ENCODE measurements at places on chromosomes 16 and 17.

GRCh38 chr16:3094289-3095027 is 4.6 kb downstream of the ZSCAN10 start:
- no peak for DNase-seq

DNA sequence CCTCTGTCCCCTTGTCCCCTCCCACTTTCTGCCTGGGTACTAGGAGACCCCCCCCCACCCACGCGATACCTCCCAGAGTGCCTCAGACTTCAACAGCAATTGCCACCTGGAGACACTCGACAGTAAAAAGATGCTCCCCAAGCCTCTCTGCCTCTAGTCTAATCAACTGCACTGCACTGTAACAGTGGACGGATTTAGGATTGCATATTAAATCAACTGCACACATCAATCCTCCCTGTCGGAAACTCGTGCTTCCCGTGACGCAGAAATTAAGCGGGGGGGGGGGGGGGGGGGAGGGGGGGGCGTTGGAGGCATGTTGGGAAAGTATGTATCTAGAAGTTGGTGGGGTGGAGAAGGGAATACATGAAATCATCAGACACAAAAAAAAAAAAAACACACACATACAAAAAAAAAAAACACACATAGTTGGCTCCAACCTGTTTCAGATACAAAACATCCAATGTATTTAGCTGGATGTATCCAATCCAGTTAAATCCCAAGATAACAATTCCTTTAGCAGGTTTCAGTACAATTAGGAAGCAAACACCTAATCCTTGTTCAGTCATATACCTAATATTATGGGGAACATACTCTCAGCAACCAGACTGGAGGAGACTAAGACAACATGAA is 29.7 kb downstream of the FAM222B start:
- DNase-seq: no peak

DNA sequence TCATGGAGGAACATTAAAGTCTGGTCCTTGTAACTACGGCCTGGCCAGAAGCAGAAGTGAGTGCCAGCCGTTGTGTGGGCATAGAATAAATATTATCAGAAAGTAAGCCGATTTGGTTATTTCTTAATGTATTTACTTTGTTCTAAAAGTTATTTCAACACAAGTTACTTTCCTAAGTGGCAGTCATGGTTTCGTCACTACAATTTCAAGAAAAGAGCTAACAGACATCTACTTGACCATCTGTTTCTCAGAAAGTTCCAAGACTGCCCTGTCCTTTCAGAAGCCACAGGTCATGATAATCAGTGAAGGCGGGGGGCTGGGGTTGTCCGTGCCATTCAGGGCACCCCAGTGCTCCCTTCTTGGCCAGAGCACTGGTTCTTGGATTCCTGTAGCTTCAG is 14.9 kb upstream of the FASN start:
- no peak for DNase-seq

DNA sequence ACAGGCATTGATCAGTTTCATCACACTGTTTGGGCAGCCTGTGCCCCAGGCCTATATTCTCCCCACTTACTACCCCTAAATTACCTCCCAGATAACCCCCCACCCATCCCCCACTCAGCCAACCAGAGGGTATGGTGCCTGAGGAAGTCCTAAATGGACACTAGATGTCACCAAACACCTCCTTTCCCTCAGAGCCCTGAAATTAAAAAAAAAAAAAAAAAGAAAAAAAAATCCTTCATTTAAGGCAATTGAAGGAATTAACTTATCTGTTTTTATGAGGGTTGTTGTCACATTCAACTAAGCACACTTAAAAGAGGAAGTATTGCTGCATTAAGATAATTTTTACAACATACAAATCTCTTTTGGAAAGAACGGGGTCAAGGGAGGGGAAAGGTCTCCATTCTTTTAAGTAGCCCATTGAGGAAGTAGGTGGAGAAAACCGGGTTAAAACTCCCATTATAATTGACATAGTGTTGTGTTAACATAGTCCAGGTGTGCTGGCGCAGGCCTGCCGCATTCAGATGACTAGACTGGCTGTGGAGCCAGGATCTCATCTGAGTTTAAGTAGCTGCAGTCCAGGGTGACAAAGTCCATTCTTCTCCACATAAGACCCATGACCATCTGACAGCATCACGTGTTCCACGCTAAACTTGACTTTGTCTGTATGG is 46.3 kb downstream of the SNX11 start:
- DNase-seq: no peak

DNA sequence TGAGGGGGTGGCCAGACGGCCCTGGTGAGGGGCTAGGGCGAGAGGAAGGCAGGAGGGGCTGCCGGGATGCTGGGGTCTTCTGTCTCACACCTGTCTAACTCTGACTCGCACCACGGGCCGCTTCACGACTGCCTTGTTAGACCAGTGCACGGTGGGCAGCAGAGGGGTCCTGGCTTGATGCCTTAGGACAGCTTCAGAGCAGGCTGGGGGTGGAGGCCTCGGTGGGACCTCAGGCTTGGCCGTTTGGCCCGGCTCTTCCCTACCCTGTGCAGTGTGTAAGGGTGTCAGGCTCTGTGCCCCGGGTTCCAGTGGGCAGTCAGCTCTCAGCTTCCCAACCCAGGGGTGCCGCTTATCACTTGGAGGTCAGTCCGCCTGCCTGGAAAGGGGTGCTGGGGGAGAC is 100.7 kb downstream of the OR1D5 start:
- DNase-seq: no peak

DNA sequence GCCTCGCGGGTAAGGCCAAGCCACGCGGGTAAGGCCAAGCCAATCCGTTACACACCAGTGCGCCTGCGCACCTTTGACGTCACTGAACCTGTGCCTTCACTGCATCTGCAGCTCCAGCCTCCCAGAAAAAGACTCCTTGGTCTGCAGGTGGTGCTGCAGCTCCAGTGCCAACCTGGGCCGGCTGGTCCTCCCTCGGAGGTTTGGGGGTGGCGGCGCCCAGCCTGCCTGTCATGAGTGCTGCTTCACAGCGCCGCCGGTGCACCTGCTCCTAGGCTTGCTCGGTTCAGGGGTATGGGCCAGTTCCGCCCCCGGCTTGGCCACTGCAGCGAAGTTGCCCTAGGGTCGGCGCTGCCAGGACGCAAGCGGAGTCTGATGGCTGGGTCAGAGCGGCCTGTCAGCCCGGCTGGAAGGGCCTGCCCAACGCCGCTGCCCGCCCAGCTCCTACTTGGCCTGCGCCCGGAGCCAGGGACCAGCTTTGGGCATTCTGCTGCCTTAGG is 146.6 kb downstream of the USP22 start:
- peak; percentile 15 for DNase-seq

- DNase-seq: no peak
Measured at GRCh38 chr17:43641416-43641815, 20.3 kb downstream of the MEOX1 start.

- DNase-seq: no peak
Measured at GRCh38 chr17:9162275-9162985, 141.1 kb downstream of the NTN1 start.

DNA sequence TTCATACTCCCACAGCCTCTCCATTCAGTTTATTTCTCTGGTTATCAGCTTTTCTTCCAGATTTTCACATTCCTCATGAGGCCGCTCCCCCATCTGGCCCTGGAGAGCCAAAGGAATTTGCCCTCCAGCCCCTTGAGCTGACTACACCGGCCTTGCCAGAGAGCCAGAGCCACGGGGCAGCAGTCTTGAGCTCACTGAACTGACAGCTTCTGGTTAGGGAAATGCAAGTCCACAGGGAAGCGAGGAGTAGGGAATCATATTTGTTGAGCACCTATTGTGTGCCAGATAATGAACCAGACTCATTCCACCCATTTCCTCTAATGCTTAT is 102.4 kb downstream of the ABCC12 start:
- DNase-seq: no peak

GRCh38 chr17:45060382-45060796 is 728 bp upstream of the NMT1 start:
- no peak for DNase-seq

DNA sequence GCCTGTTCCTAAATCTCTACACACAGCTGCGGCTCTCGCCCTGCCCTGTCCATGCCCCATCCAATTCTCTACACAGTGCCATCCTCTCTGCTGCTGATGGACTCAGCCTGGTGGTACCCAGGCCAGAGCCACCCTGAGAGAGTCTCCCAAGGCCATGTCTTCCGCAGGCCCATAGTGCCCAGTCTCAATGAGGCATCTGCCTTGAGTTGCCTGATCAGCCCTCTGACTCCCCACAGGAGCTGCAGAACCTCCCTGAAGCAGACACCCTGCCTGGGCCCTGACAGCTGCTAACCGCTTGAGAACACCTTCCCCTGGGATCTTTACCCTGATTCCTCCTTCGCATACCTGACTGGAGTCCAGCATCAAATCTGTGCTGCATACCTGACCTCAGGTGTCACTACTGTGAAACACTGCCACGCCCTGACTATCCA is 13.3 kb downstream of the TSPOAP1 start:
- no peak for DNase-seq

DNA sequence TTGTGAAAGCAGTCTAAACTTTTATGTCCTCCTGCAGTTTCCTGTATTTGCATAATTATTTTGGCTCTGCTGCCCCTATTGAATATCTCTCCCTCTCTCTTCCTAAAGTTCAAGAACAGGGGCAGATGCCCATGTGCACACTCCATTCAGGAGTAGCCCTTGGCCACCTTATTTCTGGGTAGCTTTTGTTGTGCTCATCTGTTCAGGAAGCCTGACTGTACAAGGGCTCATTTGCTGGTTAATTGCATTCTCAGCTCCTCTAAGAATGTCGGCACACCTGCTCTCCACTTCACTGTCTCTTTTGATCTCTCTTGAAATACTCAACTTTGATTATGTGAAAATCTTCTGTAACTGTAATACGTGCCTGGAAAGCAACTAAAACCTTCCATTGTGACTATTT is 1378.8 kb upstream of the CDH8 start:
- DNase-seq: no peak

DNA sequence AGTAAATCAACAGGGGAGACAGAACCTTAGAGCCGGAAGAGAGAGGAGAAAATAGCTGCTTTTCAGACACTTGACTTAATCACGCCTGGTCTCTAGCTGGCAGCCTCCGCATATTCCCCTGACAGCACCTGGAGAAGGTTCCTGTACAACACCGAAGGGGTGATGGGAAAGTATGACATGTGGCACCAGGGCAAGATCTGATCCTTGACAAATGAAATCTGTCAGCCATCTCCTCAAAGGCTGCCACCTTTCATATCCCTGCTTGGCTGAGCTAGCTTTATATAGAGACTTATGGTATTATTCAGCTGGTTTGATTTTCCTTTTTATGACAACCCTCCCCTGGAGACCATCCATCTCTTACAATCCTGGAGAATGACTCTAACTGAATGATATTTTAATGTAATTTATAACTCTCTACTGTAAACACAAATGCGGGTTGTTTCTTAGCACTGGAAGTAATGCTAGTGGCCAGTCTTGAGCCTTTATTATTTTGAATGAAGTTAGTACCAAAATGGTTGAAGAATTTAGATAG is 1205.3 kb upstream of the CDH8 start:
- no peak for DNase-seq

GRCh38 chr17:27368151-27368795 is 74.4 kb downstream of the WSB1 start:
- no peak for DNase-seq

- peak; percentile 79 for DNase-seq
Measured at GRCh38 chr17:64025732-64026294, 5.4 kb upstream of the ICAM2 start.

DNA sequence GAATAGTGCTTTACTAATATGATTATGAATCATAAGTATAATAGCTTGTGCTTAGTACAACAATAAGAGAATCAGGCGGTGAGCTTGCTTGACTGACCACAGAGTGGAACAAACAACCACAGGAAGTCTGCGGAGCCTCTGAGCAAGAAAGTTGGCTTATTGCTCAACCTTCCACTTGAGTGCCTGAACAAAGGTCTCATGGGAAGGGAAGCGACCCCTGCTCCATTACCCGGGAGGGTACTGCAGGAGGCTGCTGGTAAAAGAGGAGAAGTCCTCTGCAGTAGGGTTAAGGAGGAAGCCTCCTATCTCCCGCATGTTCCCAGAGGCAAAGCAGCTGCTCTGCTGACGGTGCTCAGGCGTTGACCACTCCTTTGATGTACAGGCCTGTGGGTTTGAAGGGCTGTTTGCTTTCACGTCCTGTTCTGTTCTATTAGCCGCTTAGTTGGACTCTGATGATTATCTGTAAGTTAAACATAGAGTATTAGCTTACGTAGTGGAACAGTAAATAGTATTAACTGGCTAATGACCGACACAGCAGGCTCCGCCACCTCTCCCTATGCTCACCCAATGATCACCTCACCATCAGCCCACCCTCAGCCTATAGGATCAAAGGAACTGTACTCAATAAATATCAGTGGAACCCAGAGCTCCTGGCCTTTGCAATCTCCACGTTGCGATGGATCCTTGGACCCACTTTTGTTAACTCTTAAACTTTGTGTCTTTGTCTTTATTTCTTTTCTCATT is 17.5 kb downstream of the ALOX15B start:
- DNase-seq: no peak

- no peak for DNase-seq
Measured at GRCh38 chr16:83510906-83511305, 296.9 kb upstream of the HSBP1 start.

GRCh38 chr17:38609280-38610031 is 3.7 kb upstream of the SRCIN1 start:
- no peak for DNase-seq

DNA sequence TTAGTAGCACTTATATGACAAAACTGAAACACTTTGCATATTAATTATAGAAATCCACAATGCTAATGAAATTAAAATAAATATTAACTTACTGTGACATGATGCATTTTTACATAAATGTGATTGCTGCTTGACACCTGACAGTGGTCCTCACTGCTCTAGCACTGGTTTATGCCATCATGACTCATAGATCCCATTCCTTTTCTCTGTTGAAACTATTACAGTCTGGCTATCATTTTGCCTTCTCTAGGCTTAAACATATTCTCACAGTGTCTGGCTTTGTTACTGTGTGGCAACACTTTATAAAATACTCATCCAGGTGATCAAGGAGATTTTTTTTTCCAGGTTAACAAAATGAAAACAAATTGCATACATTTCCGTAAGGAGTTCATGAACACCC is 108.0 kb downstream of the MRTFB start:
- DNase-seq: no peak

- no peak for DNase-seq
Measured at GRCh38 chr17:55601874-55602364, 90.7 kb upstream of the SMIM36 start.

- no peak for DNase-seq
Measured at GRCh38 chr16:82631701-82632685, 5.2 kb downstream of the CDH13 start.

DNA sequence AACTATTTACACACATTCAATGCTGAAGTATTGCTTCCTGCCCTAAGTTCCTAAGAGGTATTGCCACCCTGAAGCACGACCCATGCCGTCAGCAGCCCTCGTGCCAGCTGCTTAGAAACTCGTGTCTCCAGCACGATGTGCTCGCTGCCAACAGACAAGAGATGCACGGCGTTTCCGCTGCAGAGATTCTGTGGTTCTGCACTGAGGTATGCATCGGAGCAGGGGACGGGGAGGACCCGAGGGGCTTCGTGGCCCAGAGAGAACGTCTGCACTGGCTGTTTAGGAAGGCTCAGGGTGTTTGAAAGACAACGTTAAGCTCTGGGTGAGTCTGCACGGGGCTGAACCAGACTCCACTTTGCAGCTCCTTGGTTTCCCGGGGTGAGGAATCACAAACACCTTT is 82.7 kb upstream of the CREBBP start:
- no peak for DNase-seq
